ENCODE measurements at places on chromosomes 6 and 20. TPM values are rescaled to one million over a fixed set of nuclear protein-coding genes. Genes with fewer than 3 reads are reported as not detected.
A peak's percentile ranks its signal among the peaks of the same experiment; 100 is the strongest.

GRCh38 chr6:5248302-5249098 is 12.2 kb downstream of the LYRM4 start:
- no peak for DNase-seq

- no peak for DNase-seq
These were observed 131.4 kb upstream of the TRAF3IP2 start for GRCh38 chr6:111737065-111737521.

DNA sequence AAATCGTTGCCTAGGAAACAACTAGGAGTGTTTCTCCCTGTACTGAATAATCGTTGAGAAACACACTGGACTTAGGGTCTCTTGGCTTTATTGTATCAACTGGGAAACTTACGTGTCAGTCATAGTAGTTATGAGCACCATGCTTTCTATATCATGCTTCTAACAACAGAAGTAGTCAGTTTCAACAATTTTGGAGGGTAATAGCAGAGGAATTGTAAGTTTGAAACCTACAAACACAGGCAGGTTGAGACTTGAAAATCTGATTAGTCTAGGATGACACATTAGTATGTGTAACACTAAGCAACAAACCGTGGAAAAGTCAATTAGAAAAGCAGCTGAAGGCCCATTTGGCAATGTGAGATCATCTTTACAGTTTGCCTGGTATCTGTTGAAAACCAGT is 43.9 kb upstream of the FABP7 start:
- no peak for DNase-seq

- DNase-seq: peak; percentile 51
These were observed 215.4 kb downstream of the HDGFL1 start for GRCh38 chr6:22784601-22785410.

- no peak for DNase-seq
These were observed 571 bp upstream of the FOXC1 start for GRCh38 chr6:1609041-1609647.

GRCh38 chr6:63904650-63905248 is 269.1 kb downstream of the PHF3 start:
- no peak for DNase-seq

DNA sequence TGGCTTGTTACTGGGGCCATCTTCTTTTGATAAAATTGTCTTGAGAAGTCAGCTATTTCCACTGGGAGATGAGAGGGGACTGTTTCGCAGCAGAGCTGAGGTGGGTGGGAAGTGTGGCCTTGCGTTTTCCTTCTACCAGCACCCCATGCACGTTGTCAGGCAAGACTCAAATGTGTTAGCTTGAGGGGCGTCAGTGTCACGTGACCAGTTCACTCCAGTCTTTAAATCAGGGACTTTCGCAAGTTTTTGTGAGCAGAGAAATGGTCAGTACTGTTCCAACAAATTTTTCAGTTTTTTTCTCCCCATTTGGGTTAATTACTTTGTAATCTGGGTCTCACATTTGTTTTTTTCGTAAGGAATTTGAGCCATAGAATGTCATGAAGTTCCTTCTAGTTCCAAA is 20.7 kb upstream of the ADRM1 start:
- DNase-seq: no peak

DNA sequence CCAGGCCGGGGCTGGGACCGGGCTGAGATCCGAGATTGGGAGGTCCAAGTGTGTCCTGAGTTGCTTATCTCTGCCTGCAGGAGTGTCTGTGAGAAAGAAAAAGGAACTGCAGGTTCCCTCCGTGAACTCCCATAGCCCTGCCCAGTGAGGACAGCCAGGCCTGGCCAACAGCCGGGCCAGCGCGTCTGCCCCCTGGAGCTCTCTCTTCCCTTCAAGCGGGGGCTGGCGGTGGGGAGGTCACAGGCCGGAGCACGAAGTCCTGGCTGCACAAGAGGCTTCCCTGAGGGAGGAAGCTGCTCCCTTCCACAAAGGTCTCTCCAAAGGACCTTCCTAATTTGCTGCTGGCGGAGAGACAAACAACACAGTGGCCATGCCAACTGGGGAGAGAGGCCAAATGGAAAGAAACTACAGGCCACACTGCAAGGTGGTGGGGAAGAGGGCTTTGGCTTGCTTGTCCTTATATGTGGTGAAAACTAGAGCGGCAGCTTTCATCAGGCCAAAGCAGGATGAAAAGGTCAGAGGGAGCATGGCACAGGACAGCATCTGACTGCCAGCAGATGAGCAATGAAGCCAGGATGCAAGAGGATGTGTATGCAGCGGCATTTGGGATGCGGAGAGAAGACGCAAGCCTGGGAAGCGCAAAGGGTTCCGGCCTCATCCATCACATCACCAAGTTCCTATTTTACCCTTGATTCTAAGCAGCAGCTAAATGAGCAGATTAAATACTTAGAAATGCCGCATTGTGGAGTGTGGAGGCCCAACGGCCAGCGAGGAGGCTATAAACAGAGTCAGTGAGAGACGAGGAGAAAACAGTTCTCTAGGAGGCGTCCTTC is 260.0 kb downstream of the ERMARD start:
- no peak for DNase-seq

DNA sequence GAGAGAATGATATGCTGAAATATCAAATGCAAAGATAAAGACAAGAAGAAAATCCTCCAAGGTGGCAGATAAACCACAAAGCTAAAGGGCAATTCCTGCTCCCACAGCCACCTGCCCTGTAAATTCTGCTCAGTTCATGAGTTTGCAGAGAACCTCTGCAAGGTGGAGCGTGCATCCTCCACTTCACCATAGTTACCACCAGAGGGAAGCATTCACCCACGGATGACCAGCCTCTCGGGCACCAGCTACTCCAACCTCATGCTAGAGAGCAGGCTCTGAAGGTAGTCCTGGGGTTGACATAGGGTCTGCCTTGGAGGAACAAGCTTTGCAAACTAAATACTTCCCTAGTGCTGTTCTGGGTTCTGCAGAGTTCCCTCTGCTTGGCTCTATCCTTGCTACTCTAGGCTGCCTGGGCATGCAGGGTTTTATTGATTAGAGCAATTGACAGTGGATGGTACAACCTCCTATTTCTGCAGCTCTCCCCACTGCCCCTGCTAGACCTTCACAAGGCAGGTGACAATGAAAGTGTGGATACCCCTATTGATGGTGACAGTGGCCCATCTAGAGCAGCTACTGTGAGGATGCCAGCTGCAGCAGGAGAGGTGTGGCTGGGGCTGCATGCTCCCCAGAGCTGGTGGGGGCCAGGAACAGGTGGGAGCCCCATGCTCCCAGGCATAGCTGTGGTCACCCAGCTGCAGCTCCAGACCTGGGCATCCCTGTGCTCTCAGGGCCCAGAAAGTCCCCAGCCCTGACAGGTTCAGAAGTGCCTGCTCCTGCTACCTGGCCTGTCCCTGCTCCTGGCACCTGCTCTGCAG is 51.1 kb downstream of the GGTLC1 start:
- DNase-seq: peak; percentile 47

- DNase-seq: no peak
These were observed 81.9 kb downstream of the FIG4 start for GRCh38 chr6:109772883-109773431.

DNA sequence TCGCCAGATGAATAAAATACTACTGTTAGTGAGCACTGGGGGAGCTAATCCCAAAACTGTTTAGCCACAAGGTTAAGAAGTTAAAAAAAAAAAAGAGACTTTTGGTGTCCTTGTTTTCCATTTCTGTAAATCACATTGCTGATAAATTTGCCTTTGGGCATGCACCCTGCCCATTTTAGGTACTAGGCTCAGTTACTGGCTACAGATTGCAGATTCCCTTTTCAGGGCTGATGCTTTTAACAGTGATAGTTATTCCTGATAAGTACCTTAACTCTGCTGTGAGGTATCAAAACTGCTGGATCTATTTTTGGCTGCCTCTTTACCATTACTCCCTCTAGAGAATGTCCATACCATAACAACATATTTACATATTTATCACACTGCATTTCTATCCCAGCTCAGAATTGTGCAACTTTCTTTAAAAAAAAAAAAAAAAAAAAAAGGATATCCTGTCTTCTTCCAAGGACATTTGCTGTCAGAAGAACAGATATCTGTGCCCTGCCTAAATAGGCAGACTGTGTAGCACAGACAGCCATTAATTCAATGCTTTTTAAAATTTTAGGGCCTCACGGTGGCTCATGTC is 94.5 kb downstream of the SSR1 start:
- DNase-seq: no peak

GRCh38 chr20:7714549-7714948 is 225.7 kb downstream of the HAO1 start:
- peak; percentile 27 for DNase-seq

DNA sequence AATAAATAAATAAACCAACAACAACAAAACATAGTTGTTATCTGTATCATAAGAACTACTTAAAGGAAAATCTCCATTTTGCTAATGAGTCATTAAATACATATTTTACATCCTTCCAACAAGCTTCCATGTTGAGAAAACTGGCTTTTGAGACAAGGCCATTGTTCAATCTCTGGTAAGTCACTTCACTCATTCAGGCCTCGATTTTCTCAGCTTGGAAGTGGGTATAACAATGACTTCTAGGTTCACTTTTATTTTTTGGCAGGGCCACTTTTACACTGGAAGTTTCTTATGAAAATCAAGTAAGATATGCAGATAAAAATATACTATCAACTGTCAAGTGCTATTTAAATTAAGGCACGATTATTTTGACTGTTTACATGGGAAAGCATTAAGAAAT is 30.0 kb downstream of the WRNIP1 start:
- DNase-seq: no peak

GRCh38 chr6:142313284-142313683 is 11.5 kb downstream of the ADGRG6 start:
- no peak for DNase-seq

- DNase-seq: no peak
These were observed 55.9 kb downstream of the RNF217 start for GRCh38 chr6:125018136-125018535.

GRCh38 chr20:58328836-58329235 is 19.3 kb downstream of the RAB22A start:
- DNase-seq: no peak

GRCh38 chr6:63574554-63574900 is 2.2 kb downstream of the LOC128125822 start:
- DNase-seq: no peak

DNA sequence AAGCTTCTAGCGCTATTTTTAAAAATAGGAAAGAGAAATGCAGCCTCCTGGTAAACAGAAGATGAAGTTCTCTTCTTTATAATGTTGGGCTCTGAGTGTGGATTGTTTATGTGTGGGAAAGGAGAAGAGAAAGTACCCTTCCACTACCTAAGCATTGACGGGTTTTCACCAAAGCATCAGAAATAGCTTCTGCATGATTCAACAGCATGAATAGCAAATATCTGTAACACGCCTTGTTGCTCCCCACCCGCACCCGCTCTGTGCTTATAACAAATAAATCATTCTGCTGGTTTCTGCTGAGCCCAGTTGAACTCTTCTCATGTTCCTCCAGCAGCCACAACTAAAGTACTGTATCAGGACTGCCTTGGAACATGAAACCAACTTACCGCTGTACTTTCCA is 20.7 kb downstream of the TXLNB start:
- no peak for DNase-seq

DNA sequence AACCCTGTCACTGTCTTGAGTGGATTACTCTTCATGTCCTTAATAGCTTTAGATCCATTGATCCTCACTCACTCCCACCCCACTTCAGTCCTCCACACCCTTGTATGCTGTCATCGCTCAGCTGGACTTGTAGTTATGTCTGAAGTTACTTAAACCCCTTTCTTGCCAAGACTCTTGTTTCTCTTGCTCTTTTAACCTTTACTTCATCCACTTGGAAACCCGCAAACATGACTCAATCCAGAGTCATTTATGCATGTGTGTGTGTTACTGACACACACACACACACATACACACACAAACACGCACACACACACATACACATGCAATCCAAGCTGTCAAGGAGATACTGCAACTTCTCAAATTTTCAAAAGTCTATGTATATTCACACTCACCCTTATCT is 341.8 kb downstream of the SYNE1 start:
- no peak for DNase-seq

GRCh38 chr6:134073161-134073560 is 20.7 kb upstream of the SLC2A12 start:
- no peak for DNase-seq

GRCh38 chr20:59318201-59318790 is 17.9 kb downstream of the EDN3 start:
- DNase-seq: no peak

DNA sequence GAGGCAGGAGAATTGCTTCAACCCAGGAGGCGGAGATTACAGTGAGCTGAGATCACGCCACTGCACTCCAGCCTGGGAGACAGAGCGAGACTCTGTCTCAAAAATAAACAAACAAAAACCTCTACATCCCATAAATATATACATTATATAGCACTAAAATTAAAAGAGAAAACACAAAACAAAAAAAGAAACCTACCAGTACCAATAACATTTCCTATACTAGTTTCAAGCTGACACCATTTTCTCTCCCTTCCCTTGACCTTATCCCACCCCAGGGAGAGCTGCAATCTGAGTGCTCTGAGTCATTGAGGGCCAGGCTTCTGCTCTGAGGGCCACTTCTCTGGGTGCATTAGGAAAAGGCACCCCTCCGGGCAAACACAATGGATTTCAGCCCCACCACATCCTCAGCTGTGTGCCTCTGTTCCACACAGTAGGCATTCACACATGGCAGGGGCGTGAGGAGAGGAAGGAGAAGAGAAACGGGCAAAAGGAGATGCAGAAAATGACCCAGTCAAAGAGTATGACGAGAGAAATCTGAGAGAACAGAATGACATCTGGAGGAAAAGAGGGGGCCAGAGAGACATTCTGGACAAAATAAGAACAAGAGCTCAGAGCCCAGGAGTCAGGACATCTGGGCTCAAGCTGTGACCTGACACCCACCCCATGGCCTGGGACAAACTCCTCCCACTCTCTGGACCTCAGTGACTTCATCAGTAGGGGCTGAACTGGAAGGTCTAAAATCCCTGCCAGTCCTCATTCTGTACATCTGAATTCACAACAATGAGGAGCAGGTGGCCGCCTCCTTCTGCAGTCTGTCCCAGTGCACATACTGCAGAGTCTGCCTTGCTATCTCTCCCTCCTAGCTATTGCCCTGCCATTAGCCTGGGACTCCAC is 18.2 kb downstream of the TRIM26 start:
- DNase-seq: no peak

DNA sequence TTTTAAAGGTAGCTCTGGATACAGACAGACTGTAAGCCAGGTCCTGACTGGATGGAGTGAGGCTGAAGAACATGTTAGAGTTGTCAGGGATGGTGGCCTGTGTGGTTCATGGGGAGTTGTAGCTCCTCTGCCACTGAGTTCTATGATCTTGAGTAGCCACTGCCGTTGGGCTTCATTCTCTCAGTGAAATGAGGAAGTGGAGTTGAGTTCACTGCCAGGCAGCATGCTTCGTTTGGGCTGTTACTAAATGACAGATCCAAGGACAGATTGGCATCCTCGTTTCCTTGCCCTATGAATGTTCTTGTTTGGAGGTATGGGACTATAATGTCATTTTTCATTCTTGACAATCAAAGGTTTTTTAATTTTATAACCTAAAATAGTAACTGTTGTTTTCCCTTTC is 37.2 kb downstream of the SCAND1 start:
- DNase-seq: no peak

MATN4 gene
- 0.40 TPM for polyA plus RNA-seq

KHDRBS2 gene
- 2.3 TPM for polyA plus RNA-seq

SAPCD1 gene
- 2.7 TPM for polyA plus RNA-seq

BMP7 gene
- 42.7 TPM for polyA plus RNA-seq

ZSCAN23 gene
- 13.8 TPM for polyA plus RNA-seq

SEMG1 gene
- not detected for polyA plus RNA-seq

HSPA12B gene
- polyA plus RNA-seq: 13.5 TPM

RWDD2A gene
- 7.6 TPM for polyA plus RNA-seq

RSPO4 gene
- polyA plus RNA-seq: 1.9 TPM

SRF gene
- 32.8 TPM for polyA plus RNA-seq

ZNF391 gene
- polyA plus RNA-seq: 14.2 TPM

MTO1 gene
- polyA plus RNA-seq: 32.2 TPM

RIPPLY2 gene
- not detected for polyA plus RNA-seq

RANBP9 gene
- polyA plus RNA-seq: 45.1 TPM

TRIM26 gene
- polyA plus RNA-seq: 35.4 TPM

Data from left renal pelvis (tissue), 4 donors.